ENCODE measurements at places on chromosomes 6 and 20.

DNA sequence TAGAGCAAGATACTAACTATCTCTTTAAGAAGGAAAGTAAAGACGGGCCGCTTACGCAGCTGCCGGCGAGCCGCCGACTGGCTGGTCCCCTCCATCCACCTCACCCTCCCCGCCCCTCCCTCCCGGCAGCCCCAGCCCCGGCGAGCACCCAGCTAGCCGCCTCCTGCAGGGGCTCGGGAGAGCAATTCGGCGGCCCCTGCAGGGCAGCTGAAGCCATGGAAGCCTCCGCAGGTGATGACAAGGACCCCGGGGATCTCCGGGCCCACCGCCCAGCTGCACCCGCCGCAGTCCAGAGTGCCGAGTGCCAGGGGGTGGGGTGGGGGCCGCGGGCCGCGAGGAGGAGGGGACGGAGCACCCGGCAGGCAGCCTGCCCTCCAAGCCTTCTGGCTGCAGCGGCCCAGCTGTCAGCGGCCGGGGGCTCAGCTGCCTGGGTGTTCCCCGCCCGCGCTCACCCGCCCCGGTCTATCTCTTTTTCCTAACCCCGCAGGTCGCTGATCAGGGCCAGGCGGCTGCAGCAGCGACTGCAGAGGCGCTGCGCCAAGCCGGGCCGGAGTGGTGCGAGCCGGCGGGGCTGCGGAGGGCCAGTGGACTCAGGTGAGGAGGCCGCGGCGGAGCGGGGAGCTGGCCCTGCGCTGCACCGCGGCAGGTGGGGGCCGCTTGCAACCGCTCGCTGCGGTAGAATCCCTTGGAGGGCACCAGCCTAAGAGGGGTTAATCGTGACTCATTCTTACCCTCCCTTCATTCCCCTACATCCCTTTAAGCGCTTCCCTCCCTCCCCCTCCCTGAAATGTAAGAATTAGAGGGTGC, at the start of gene SNPH:
Gene SNPH (plus strand): TSS at position 128 of the 807 bp plus-strand sequence. CDS start 29,946 bp downstream, outside the sequence.
- DNase-seq = peak; percentile 15

DNA sequence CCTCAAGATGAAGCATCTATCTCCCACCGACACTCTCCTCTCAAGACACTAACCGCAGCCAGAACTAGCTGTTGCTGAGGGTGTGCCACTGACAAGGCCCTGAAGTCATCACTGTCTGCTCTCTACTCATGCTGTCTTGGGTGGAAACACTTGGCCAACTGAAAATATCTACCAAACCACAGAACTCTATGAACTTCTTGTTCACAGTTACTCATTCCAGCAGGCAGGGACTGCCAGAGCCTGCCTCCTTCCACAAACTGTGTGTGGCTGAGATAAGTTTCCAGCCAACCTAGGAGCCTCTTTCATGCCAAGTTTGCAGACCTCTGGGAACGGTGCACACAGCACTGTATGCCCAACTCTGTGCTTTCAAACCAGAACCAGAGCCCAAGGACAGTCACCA, 45.5 kb upstream of the NXT1 start:
- DNase-seq = no peak

- DNase-seq = peak; percentile 95
These were observed 28.9 kb downstream of the EIF2S2 start for GRCh38 chr20:34083137-34083536.

GRCh38 chr6:166618866-166619761, 7.9 kb downstream of the RPS6KA2 start:
- DNase-seq = no peak

GRCh38 chr6:54700158-54700557, 146.4 kb upstream of the FAM83B start:
- no peak for DNase-seq

GRCh38 chr6:130204322-130204721, 18.4 kb downstream of the SAMD3 start:
- no peak for DNase-seq

Data from DMS79 treated with DMSO at 0.1 percent for 48 hours (cell line).